ENCODE measurements at places on chromosomes 12 and 14. TPM values are rescaled to one million over a fixed set of nuclear protein-coding genes. Genes with fewer than 3 reads are reported as not detected.

- no peak for DNase-seq
These were observed 40.1 kb downstream of the SMIM41 start for GRCh38 chr12:52119398-52120254.

DNA sequence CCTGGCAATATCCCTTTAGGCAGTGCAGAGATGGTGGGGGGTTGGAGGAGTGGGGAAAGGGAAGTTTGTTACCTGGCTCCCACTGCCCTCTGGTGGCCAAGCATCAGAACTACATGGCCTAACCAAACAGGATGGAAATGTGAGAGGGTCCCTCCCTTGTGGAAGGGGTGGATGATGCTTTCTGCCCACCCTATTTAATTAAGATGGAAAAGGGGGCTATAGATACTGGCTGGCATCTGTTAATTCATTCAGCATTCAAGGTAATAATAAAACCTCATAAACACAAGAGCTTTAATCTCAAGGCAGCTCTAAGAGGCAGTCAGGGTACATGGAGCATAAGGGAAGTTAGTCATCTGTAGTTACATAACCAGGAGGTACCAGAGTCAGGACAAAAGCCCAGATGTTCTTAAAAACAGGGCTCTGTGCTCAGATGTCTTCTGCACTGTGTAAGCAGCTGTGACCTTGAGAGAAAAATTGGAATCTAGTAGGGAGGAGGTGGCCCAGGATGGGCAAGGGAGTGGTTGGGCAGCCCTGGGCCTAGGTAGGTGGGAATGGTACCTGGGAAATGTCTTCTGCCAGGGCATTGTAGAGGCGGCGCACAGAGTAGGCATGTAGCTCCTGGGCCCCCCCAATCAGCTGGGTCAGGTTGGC lies 4.6 kb downstream of the AP1G2 start:
- peak; percentile 76 for DNase-seq

GRCh38 chr14:103540821-103541708 lies 12.1 kb downstream of the TRMT61A start:
- no peak for DNase-seq

- DNase-seq: no peak
These were observed 652.5 kb upstream of the TBX3 start for GRCh38 chr12:115336506-115336905.

GRCh38 chr14:77241955-77242354 lies 29.1 kb downstream of the NGB start:
- DNase-seq: no peak

GRCh38 chr12:7751394-7751793 lies 4.2 kb upstream of the CLEC4C start:
- no peak for DNase-seq

The GOLGA5 gene
- 4.5 TPM for total RNA-seq

The DACT1 gene
- 0.38 TPM for total RNA-seq

Data from CD8-positive, alpha-beta T cell (primary cell).